ENCODE measurements at places on chromosomes 7 and 10.
A peak's percentile ranks its signal among the peaks of the same experiment; 100 is the strongest.

- DNase-seq, result no peak
Observed at GRCh38 chr7:5699467-5700384, 81.7 kb downstream of the RNF216 start.

- DNase-seq, result peak; percentile 66
Observed at GRCh38 chr7:191981-192649, at the start of gene FAM20C. TSS of gene FAM20C (plus strand) at chr7:192571. CDS start at chr7:193200, 629 bp downstream.

GRCh38 chr10:63071145-63071544, 62.0 kb upstream of the NRBF2 start:
- DNase-seq, result no peak

DNA sequence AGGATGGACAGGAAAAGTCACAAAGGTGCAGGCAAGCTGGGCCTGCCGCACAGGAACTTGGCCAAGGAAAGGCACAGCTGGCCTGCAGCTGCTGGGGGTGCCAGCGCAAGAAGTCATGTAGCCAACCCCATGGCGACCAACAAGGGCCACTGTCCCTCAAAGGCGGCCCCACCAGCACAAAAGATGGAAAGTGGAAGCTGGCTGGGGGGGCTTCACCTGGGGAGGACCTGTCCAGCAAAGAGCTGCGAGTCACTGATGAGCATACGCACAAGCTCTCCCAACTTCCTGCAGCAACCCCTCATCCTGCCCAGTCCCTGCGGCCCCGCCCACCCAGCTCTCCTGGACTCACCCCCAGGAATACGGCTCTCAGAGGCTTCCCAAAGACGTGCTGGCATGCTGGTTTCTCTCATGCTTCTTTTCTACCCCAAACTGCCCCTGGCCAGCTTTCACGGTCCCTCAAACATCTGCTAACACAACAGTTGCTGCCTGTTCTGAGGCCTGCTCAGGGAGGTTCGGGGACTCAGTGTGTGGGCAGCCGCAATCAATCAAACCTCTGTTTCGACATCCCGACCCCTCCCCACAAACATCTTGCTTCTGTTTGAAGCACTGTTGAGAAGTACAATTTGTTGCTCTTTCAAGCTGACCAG, 67.6 kb downstream of the FAM53B start:
- DNase-seq, result no peak

DNA sequence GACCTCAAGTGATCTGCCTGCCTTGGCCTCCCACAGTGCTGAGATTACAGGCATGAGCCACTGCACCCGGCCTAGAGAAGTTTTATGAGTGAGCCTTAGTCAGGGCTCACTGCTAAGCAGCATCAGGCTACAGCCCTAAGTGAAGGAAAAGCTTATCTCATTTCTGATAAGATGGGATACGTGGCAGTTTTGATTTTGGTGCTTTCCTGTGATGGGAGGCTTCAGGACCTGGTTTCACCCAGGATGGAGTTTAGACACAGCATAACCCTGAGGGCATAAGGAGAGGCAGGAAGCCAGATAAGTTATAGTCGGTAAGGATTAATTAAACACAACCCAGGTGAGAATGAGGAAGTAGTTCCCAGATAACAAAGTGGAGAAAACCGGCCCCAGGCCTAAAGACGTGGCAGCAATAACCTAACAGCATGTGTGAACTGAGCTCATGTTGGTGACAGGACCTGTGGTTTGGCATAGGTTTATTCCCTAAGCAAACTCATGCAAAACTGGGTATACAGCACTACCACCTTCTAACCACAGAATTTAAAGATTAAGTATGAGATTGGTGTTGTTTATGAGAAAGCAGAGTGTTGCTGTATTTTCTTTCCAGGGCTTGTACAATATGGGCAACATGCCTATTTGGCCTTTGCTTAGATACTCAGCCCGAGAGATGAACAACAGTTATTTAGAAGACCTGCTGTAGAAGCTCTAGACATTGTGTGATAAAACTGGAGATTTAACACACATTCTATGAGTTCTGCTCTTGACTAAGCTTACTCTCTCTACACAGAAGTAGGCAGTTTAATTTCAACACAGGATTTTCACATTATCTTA, 119.4 kb downstream of the COL28A1 start:
- DNase-seq, result no peak

DNA sequence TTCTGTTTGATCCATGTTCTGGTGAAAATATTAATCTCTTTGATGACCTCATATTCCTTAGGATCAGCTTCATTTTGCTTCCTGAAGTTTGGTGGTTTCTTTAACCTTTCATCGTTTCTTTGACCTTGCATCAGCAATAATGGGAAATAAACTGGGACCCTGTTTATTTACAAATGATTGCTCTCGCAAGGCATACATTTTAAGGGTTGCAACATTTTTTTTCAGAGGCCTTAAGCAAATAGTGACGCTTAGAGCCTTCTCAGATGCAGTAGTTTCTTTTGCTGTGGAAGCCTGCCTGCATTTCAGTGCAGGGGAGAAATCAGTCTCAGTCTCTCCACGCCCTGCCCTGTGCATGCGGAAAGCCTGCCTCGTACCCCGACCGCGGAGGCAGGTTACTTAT, 139.1 kb upstream of the NPS start:
- DNase-seq, result no peak

DNA sequence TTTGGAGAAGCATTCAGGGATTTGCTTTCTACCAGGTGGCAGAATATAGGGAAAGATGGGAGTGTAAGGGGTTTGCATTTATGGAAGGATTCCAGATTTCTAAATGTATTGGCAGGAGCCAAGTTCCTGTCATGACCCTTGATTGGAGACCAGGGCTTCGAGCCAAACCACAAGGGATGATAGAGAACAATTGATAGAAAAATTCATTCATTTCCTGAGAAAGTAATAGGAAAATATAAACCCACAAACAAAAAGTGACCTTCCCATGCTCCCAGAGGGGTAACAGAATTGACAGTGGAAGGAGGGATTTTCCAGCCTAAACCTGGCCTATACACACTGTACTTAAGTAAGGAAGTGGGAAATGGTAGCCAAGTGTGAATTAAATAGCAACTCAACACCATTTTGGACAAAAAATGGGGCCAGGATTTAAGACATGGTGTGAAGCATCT, 22.4 kb upstream of the IFIT2 start:
- peak; percentile 82 for DNase-seq

- no peak for DNase-seq
Observed at GRCh38 chr10:125815764-125816163, 7.3 kb downstream of the UROS start.

- DNase-seq, result peak; percentile 38
Observed at GRCh38 chr10:117137031-117137910, 799 bp downstream of the VAX1 start.

- DNase-seq, result peak; percentile 5
Observed at GRCh38 chr10:588246-589165, 101.0 kb downstream of the DIP2C start.

DNA sequence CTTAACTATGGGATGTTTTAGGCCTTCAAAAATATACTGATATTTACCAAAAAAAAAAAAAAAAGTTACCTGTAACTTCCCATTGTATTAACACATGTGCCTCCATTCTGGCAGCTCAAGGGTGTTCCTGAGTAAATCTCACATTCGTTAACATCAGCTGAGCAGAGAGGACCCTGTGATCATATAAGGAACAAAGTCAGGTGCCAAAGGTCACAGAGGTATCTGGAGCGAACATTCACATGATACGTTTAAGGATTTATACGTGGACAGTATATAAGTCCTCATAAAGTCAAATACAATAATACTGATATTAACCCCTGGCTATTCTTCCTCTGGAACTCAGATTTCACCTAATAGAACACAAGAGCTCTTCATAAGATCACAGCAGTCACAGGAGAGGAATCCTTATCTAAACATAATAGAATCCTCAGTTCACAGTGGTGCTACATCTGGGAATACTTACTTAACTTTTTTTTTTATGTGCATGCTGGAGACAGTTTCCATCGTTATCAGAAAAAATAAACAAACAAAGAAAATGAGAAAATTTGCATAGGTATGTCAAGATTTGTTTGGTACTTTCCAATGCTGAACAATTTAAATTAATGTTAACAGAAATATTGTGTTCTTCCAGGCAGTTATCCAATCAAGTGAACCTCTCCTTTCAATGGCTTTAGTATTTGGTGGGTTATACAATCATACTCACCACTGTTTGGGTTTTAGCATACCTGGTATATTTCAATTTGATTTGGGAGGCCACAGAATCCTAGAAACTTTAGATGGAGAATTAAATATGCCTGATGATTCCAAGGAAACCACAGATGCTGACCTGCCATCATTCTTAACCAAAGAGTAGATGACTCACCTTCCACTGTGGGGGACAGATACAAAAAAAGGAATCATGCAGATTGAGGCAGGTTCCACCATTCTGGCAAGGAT, 6.6 kb downstream of the CUBN start:
- no peak for DNase-seq

DNA sequence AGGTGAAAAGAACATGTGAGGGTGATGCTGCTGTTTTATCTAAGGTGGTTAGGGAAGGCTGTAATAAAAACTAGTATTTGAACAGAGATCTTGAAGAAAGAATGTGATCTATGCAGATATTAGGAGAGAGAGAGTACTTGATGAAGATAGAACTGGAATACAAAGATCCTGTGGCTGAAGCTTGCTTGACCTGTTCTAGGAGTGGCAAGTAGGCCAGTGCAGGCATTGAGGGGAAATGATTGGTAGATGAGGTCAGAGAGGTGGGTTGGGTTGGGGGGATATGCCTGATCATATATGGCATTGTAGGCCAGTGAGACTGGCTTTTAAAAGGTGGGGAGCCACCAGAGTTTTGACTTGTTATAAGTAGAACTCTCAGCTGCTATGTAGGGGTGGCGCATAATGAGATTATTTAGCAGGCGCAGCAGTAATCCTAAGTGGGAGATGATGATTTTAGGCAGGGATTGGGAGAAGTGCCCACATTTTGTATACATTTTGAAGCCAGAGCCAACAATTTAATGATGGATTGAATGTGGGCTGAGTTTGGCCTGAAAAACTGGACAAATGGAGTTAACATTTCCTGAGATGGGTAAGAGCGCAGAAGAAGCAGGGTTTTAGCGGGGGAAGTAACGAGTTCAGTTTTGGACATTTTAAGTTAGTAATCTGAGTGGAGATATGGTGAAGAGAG, 8.2 kb downstream of the CCSER2 start:
- no peak for DNase-seq

DNA sequence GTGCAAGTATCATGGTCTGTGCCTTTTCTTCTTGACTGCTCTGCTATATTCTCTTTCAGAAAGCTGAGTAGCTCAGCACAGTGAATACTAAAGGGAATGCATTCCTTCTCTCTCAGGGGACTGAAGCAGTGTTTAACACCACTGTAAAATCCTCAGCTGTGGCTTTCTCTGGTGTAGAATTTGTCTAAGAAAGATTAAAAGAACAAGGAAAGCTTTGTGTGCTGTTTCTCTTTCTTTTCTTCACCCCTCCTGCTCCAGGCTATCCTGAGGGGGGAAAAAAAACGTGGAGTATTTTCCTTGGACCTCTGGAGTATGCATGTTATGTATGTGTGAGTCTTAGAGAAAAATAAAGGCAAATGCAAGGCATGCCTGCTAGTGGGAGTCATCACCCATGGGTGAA, 383.9 kb downstream of the AUTS2 start:
- no peak for DNase-seq

- no peak for DNase-seq
Observed at GRCh38 chr7:113142385-113143119, 24.2 kb upstream of the SMIM30 start.

- no peak for DNase-seq
Observed at GRCh38 chr10:110641256-110641655, 2.9 kb upstream of the RBM20 start.

- no peak for DNase-seq
Observed at GRCh38 chr7:88042157-88042556, 108.1 kb downstream of the ADAM22 start.

DNA sequence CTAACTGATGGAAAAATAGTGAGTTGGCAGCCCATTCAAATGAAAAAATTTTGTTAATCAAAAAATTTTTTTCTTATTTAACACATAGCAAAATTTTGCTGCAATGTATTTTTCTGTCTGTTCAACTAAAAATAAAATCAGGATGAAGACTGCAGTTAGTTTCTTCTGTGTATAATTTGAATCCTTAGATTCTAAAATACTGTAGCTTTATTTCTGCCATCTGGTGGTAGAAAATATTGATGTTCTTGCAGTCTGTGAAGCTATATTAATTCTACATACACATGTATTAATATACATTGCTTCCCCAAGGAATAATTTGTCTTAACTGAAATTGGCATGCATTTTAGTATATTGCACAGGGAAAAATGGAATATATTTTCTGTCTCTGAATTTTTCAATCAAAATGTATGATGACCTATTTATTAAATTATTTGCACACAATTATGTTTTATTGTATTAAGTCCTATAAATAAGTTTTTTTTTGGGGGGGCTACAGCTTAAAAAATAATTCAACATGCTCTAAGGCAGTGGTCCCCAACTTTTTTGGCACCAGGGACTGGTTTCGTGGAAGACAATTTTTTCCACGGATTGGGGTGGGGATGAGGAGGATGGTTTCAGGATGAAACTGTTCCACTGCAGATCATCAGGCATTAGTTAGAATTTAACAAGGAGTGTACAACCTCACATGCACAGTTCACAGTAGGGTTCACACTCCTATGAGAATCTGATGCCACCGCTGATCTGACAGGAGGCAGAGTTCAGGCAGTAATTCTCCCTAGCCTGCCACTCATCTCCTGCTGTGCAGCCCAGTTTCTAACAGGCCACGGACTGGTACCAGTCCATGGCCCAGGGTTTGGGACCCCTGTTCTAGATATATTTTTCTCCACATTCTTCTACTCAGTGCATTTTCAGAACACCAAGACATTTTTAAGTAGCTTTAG, 119.4 kb downstream of the GNAT3 start:
- peak; percentile 68 for DNase-seq

DNA sequence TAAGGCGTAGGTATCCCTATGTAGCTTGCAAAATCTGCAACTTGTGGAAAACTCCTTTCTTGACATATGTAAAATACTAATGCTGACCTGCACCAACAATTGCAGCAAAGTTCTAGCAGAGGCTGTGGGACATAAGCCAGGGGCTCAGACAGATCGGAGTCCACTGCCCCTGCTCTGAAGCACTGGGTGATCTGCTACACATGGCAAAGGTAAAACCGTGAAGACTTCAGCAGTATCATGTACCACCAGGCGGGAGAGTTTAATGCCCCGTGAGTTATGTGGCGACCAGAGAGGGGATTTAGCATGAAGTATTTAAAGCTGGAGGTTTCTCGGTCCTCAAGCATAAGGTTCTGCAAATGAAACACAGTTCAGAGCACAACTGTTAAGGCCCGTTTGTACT, 76.4 kb downstream of the ABCC2 start:
- DNase-seq, result no peak

DNA sequence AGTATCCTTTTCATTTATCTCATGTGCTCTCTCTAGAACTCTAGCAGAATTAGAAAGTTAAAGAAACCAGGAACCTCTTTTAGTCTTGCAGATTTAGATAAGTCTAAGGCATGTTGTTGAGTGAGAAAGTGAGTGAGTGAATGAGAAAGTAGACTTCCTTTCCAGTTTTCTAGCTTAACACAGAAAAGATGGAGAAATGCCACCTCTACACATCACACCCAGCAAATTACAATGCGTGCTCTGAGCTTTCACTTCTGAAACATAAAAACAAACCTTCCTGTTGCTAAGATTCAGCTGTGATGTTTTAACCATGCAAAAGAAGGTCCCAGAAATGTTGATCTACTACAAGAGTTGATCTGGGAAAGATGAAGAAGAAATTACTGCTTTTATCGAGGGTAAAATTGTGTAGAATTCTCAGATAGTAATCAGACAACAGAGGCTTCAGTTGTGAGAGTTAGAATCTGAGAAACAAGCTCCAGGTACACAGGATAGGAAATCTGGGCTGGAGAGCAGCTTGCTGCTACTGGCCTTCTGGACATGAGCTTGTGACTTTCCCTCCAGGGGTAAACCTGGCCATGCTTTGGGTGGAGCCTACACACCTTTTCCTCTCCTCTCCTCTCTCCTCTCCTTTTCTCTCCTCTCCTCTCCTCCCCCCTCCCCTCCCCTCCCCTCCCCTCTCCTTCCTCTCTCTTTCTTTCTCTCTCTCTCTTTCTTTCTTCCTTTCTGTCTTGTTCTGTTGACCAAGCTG, 4.6 kb downstream of the CYP3A5 start:
- DNase-seq, result no peak
